ENCODE measurements at places on chromosomes 2 and 18. TPM values are rescaled to one million over a fixed set of nuclear protein-coding genes. Genes with fewer than 3 reads are reported as not detected.

GRCh38 chr2:173747035-173747434, 218.1 kb downstream of the SP3 start:
- DNase-seq: no peak
- H3K27ac ChIP-seq: no peak overlapping the region
- no peaks in the 10 kb centered on the region for H3K36me3 ChIP-seq
- no peaks in the 10 kb centered on the region for H3K27me3 ChIP-seq
- no peaks in the 10 kb centered on the region for H3K4me1 ChIP-seq
- no peak overlapping the region for H3K4me3 ChIP-seq

DNA sequence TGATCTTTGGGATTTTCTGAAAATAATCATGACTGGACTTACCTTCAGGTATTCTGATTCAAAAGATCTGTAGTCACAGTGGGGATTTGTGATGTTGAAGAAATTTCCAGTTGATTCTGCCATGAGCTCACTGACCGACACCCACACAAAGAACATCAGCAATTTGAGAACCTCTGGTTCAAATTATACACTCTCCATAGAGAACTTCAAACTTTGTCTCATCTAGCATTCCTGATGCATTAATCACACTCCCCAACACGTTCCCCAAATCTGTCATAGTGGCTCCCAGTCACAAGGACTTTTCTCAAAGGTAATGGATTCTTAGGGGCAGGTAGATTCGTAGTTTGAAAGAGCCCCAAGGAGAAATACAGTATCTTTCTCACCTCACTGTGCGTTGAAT, 584.3 kb downstream of the FBXO15 start:
- H3K36me3 ChIP-seq: no peaks in the 10 kb centered on the region
- H3K27ac ChIP-seq: no peak overlapping the region
- no peak overlapping the region for H3K4me3 ChIP-seq
- DNase-seq: no peak
- no peaks in the 10 kb centered on the region for H3K4me1 ChIP-seq

- peak within 1 kb of the TSS; percentile 46 for H3K4me3 ChIP-seq
- DNase-seq: no peak
- H3K27ac ChIP-seq: no peak within 1 kb of the TSS
- H3K4me1 ChIP-seq: no peaks in the 10 kb centered on the region
- peaks cover 17% of the 10 kb centered on the region for H3K27me3 ChIP-seq
Observed at GRCh38 chr2:108988796-108989713, at the start of gene EDAR. Gene EDAR (minus strand): TSS chr2:108989220. CDS start chr2:108931014, 58,206 bp downstream.

GRCh38 chr2:232058931-232059330, 97.4 kb downstream of the DIS3L2 start:
- no peak overlapping the region for H3K27ac ChIP-seq
- H3K36me3 ChIP-seq: no peaks in the 10 kb centered on the region
- H3K27me3 ChIP-seq: no peaks in the 10 kb centered on the region
- H3K4me3 ChIP-seq: no peak overlapping the region
- no peaks in the 10 kb centered on the region for H3K4me1 ChIP-seq

DNA sequence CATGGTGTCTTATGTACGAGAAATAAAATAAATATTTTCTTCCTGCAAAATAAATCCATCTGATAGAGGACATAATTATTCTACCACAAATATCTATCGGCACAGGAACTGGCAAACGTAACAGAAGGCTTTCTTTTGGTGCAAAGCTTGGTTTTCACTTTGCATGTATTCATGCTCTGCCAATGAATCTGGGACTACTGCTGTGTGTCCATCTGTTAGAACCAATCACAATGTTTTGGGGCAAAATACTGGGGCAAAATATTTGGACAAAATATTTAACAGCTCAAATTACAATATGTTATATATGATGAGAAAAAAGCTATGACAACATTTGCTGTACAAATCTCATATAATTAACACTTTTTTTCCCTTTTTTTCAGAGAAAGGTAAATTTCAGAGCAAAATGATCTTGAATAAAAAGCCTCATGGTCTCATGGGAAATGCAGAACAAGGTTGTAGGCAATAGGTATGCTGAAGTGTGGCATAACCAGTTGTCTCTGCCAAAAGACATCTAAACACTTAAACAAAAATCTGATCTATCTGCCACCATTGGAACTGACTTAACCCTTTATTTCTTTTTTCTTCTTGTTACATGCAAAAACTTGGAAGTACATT, 923.2 kb downstream of the CPS1 start:
- DNase-seq: no peak
- no peaks in the 10 kb centered on the region for H3K27me3 ChIP-seq

- no peaks in the 10 kb centered on the region for H3K27me3 ChIP-seq
- H3K36me3 ChIP-seq: no peaks in the 10 kb centered on the region
- no peak overlapping the region for H3K4me3 ChIP-seq
- H3K4me1 ChIP-seq: no peaks in the 10 kb centered on the region
- H3K27ac ChIP-seq: no peak overlapping the region
- no peak for DNase-seq
Observed at GRCh38 chr2:27739058-27739373, 32.5 kb upstream of the MRPL33 start.

DNA sequence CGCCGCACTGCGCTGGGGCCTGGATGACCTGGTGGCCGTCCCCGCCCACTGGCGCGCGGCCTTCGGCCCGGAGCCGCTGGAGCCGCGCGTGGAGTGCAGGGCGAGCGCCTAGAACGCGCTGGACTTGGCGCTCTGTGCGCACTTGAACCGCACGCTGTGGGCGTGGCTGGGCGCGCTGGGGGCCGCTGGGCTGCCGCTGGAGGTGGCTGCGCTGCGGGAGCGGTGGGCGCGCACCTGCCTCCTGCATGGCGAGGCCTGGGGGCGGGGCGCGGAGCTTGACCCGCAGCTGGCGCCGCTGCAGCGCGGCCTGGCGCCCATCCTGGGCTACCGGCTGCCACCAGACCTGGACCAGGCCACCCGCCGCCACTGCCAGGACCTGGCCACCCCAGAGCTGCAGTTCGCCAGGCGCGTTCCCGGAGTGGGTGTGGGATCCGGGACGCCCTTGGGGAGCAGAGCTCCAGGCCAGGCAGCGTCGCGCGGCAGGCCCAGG, 9.9 kb downstream of the AQP12B start:
- no peak overlapping the region for H3K4me3 ChIP-seq
- H3K4me1 ChIP-seq: no peaks in the 10 kb centered on the region
- H3K27me3 ChIP-seq: peaks cover 20% of the 10 kb centered on the region
- H3K36me3 ChIP-seq: no peaks in the 10 kb centered on the region
- H3K27ac ChIP-seq: no peak overlapping the region

DNA sequence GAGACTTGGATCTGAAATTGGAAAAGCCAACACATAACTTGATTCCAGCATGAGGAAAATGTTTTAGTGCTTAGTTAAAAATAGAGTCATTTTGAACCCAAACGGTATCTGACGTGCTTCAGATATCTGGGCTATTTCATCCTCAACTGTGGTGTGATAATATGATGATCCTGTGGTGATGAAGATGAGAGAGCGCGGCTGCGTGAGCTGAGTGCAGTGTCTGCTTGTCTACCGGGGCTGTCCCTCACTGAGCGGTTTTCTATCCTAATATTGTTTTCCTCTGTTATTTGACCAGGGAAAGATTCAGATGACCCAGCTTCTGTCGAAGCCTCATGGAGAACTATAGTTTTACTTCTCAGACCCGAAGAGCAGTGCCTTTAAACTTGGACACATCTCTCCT, 5.8 kb downstream of the TWIST2 start:
- H3K4me3 ChIP-seq: peak overlapping the region; percentile 25
- no peak for DNase-seq
- H3K36me3 ChIP-seq: no peaks in the 10 kb centered on the region
- H3K4me1 ChIP-seq: no peaks in the 10 kb centered on the region

DNA sequence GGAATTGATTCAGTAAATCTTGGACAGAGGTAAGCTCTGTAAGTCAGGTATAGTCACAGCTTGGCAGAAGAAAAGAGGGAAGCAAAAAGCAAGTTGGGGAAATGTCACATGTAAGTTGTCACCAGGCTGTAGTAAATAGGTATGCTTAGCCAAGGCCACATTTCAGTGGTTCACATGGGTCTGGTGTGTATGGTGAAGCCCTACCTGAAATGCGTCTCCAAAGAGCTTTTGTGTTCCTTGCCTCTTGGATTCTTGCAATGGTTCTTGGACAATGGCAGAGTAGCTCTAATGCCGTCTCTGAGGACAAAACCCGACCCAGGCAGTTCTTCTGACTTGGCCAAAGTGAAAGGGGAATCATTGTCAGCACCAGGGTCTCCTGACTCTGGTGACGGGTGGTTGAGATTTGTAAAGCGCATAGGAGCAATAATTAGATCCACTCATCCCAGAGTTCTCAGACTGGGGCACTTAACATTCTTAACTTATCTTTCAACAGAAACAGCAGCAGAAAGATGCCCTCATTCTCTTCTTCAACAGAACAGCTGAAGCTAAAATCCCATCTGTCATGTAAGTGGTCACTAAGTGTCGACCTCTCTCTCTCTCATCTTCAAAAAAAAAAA, 34.4 kb upstream of the RPL37A start:
- H3K4me3 ChIP-seq: no peak overlapping the region
- H3K27me3 ChIP-seq: no peaks in the 10 kb centered on the region
- H3K4me1 ChIP-seq: no peaks in the 10 kb centered on the region
- no peak for DNase-seq

GRCh38 chr18:63317982-63318888, 1.3 kb downstream of the BCL2 start:
- no peaks in the 10 kb centered on the region for H3K36me3 ChIP-seq
- no peaks in the 10 kb centered on the region for H3K27me3 ChIP-seq
- peak; percentile 77 for DNase-seq

- DNase-seq: no peak
- H3K36me3 ChIP-seq: no peaks in the 10 kb centered on the region
- no peaks in the 10 kb centered on the region for H3K4me1 ChIP-seq
- no peak overlapping the region for H3K4me3 ChIP-seq
Observed at GRCh38 chr2:175853616-175853890, 148.5 kb downstream of the LNPK start.

DNA sequence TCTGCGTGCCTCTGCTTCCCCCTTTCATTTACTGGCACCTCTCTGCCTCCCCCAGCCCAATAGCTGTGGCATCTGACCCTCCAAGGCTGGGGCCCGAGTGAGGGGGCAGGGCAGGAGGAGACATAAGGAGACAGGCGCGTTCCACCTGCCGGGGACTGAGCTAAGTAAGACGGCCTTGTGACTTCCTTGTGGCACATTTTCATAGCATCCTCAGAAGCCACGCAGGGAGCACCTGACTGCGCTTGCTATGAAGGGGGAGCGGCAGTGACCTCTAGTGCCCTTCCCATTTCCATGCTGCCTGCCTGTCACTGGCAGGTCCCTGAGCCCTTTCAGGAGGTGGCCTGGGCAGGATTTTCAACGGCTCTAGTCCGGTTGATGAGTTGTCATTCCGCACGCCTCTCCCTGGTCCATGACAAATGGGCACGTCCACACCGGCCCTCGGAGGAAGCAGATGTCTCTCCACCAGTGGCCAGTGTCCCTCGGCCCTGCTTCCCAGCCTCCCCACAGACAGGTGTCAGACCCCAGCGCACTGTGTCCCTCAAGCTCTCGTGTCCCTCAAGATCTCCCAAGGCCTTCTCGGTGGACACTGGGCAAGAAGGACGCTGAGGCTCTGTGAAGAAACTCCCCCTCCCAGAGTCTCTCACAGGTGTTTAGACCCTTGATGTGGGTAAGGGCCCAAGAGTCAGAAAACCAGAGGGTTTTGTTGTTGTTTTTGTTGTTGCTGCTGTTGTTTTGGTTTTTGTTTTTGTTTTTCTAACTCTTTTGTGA, 42.7 kb downstream of the CYP26B1 start:
- H3K4me3 ChIP-seq: no peak overlapping the region
- H3K27ac ChIP-seq: no peak overlapping the region
- no peaks in the 10 kb centered on the region for H3K36me3 ChIP-seq
- H3K27me3 ChIP-seq: no peaks in the 10 kb centered on the region
- no peak for DNase-seq

DNA sequence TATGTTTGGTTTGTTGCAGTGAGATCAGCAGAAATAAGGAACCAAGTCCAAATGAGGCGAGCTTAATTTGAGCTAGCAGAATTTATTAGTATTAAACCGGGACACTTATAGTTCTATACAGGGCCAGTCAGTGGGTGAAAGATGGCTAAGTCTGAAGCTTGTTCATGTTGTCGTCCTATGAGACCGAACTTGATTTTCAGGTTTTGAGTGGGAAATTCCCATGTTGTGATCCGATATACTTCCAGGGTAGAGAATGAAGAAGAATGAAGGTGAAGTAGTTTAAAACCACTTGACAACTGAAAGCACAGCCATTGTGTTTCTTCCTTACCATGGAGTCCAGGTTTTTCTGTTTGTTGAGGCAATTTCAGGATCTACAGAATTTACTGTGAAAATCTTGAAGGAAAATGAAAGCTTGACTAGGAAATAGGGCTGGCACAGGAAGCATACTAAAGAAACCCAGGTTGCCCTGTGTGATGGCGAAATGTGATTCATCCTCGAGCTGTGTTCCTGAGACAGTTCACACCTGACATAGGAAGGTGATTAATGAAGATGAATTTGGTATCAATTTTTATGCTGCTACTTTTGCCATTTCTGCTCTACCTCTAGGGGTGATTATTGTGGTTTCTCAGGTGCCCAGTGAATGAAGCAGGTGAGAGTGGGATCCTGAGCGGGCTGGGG, 37.6 kb upstream of the MGAT5 start:
- no peaks in the 10 kb centered on the region for H3K27me3 ChIP-seq
- H3K4me1 ChIP-seq: no peaks in the 10 kb centered on the region
- H3K27ac ChIP-seq: peak overlapping the region; percentile 29
- H3K36me3 ChIP-seq: no peaks in the 10 kb centered on the region
- no peak overlapping the region for H3K4me3 ChIP-seq

GRCh38 chr2:66748939-66749338, 314.0 kb downstream of the MEIS1 start:
- no peaks in the 10 kb centered on the region for H3K27me3 ChIP-seq
- H3K4me3 ChIP-seq: no peak overlapping the region
- no peak overlapping the region for H3K27ac ChIP-seq
- no peaks in the 10 kb centered on the region for H3K4me1 ChIP-seq
- DNase-seq: no peak

GRCh38 chr2:230068651-230069055, at the start of gene SLC16A14:
Gene SLC16A14 (minus strand): TSS chr2:230068924. CDS start chr2:230059352, 9,572 bp downstream.
- H3K27ac ChIP-seq: peak within 1 kb of the TSS; percentile 91
- no peaks in the 10 kb centered on the region for H3K36me3 ChIP-seq
- no peaks in the 10 kb centered on the region for H3K27me3 ChIP-seq
- H3K4me3 ChIP-seq: peak within 1 kb of the TSS; percentile 71

DNA sequence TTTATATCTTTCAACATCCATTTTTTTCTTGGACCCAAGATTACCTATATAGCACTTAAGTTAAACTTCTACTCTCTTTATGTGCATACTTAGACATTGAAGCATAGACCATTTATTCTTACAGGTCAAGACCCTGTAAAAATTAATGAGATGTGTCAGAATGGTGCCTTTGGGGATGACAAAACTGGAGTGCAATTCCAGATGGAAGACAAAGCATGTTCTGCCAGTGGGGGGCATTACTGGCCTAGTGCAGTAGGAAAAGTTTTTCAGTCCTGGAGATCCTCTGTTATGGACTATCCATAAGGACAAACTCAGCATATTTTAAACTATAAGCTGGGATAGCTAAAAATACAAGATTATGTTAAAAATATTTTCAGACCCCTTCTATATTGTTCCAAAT, 57.8 kb upstream of the MMADHC start:
- no peaks in the 10 kb centered on the region for H3K4me1 ChIP-seq
- DNase-seq: no peak
- H3K27me3 ChIP-seq: no peaks in the 10 kb centered on the region
- H3K27ac ChIP-seq: no peak overlapping the region
- no peak overlapping the region for H3K4me3 ChIP-seq
- H3K36me3 ChIP-seq: no peaks in the 10 kb centered on the region

Gene ITGB6
- 46.1 TPM for total RNA-seq

Gene PSMD14
- 50.1 TPM for total RNA-seq

Gene GBX2
- total RNA-seq: not detected

Gene MAPRE3
- 10.6 TPM for total RNA-seq

Gene OTOF
- 0.32 TPM for total RNA-seq

Gene ALPG
- total RNA-seq: not detected

Gene MTA3
- total RNA-seq: 49.2 TPM

Gene PROC
- not detected for total RNA-seq
